ENCODE measurements at places on chromosomes 4 and X.

DNA sequence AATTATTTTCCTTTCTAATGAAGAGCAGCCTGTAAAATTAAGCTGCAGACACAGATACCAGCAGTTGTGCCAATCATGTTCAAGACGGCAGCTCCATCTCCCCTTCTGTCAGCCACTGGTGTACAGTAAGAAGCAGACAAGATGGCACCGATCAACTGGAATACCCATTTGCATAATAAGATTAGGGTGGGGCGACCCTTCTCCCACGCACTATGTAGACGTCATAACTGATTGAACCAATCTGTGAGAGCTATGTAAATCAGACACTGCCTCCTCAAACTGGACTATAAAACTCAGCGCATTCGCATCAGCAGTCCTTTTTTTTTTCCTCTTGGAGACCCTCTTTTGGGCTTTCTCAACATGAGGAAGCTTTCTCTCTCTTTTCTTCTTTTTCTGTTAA lies 40.4 kb upstream of the INTS6L start:
- no peaks in the 10 kb centered on the region for H3K27me3 ChIP-seq
- no peak overlapping the region for H3K27ac ChIP-seq

DNA sequence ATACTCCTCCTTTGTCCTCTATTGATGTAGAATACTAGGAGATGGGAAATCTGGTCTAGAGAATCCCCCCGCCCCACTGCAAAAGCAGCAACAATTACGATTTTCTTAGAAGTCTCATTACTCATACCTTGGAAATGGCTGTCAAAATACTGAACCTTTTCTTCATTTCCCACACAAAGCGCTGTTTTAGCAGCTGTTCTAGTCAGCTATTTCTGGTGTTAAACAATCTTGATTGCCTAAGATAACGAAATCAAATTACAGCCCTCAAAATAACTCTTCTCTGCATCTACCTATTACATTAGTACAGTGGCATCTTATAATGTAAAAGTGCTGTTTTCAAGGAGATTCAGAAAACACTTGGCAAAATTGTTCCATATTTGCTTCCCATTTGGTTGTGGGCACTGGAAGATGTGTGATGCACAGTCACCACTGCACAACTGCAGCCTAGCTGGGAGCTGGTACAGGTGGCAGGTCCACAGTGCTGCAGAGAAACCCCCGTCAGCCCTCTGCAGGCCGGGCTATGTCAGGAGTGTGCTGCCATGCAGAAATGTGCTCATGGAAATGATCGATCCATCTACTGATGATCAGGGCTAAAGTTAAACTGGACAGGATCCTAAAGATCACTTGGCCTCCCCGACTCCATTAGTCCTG lies 50.4 kb downstream of the TBC1D9 start:
- H3K4me3 ChIP-seq: no peak overlapping the region
- no peaks in the 10 kb centered on the region for H3K36me3 ChIP-seq
- H3K27ac ChIP-seq: no peak overlapping the region
- no peak for DNase-seq

DNA sequence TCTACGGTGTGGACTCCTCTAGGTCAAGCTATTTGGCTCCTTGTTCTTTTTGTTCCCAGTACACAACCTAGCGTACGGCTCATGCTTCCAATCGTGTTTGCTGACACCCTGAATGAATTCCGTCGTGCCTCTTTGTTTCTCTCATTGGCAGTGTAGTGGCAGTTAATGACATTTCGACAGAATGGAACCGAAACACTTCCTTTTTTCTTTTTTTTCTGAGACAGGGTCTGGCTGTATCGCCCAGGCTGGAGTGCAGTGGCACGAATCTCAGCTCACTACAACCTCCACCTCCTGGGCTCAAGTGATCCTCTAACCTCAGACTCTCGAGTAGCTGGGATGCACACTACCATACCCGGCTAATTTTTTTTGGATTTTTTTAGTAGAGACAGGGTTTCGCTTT lies 113.3 kb upstream of the ATP6AP2 start:
- H3K4me1 ChIP-seq: no peaks in the 10 kb centered on the region
- H3K4me3 ChIP-seq: no peak overlapping the region
- DNase-seq: no peak

- peaks cover 2% of the 10 kb centered on the region for H3K4me1 ChIP-seq
- no peaks in the 10 kb centered on the region for H3K27me3 ChIP-seq
- no peak for DNase-seq
- no peaks in the 10 kb centered on the region for H3K36me3 ChIP-seq
These were observed 154.1 kb upstream of the CPEB2 start for GRCh38 chr4:14848229-14848628.

DNA sequence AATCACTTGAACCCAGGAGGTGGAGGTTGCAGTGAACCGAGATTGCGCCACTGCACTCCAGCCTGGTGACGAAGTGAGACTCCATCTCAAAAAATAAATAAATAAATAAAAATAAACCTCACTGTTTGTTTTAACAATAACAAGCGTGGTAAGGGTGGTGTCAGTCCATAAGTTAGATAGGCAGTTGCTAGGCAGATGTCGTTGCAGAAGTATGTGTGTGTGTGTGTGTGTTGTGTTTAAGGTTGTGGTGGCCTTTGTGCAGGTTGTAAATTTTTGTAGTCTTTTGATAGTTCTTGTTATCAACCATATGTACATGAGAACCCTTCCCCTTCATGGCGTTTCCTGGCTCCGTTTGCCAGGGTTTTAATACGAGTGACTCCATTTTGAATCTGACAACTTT lies 4.0 kb upstream of the AASDH start:
- H3K4me1 ChIP-seq: peaks cover 6% of the 10 kb centered on the region
- H3K36me3 ChIP-seq: peaks cover 6% of the 10 kb centered on the region
- no peak overlapping the region for H3K27ac ChIP-seq
- H3K4me3 ChIP-seq: no peak overlapping the region
- no peak for DNase-seq

Data from osteoblast (primary cell).